ENCODE measurements at places on chromosomes 13 and 19.

- DNase-seq, result no peak
Observed at GRCh38 chr13:102854675-102855074, 8.8 kb downstream of the ERCC5 start.

GRCh38 chr19:49103331-49104085 is 10.7 kb upstream of the LIN7B start:
- DNase-seq, result no peak

DNA sequence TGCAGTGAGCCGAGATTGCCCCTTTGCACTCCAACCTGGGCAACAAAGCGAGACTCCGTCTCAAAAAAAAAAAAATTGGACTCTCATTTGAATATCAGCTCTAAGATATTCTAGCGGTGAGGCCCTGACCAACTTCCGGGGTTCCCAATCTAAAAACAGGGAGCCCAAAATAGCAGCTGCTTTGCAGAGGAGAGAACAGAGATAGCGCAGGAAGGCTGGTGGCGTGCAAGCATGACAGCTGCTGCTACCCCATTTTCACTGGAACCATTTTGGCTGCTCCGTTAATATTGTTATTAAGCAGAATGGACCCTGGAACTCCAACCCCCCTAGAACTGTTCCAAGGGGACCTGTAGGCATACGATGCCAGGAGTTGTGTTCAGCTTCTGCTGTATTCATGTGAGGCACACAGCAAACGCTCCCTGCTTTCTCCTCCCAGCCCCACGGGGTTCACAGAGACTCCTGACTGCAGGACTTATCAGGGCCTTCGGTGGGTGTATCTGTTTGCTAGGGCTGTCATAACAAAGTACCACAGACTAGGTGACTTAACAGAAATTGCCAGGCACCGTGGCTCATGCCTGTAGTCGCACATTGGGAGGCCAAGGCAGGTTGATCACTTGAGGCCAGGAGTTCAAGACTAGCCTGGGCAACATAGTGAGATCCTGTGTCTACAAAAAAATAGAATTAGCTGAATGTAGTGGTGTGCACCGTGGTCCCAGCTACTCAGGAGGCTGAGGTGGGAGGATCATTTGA is 11.5 kb downstream of the STXBP2 start:
- DNase-seq, result peak; percentile 60

- no peak for DNase-seq
Observed at GRCh38 chr13:26834646-26835045, 74.1 kb upstream of the GPR12 start.

DNA sequence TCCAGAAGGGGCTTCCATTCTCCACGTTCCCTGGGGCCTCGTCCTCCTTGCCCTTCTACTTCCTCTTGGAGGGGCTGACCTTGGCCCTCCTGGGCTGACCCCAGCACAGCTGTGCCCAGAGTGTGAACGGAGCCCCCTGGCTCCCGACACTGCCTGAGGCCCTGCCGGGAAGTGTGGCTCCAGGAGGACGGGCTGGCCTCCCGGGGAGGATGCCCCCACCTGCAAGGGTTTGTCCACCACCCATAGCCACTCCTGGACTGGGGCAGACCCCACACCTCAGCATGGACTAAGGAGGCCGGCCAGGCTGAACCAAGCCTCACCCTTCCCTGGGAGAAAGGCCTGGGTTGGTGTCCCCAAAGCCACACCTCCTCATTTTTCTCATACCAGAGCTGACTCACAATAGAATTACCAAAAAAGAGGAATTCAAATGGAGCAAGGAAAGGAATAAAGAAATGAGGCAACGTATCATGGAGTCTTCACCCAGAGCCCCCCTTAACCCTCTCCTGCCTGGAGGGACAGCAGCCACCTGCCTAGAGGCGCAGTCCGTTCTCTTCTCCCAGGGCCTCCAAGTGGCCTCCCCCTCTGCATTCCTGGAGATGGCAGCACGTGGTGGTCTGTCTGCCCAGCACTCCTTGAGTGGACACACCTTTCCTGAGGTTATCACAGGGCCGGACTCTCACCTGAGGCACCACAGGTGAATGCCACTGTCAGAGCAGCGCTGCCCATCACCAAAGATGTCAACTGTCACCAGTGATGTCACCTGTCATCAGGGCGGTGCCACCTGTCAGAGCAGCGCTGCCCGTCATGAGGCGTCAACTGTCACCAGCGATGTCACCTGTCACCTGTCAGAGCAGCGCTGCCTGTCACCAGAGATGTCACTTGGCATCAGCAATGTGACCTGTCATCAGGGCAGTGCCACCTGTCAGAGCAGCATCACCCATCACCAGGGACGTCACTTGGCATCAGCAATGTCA is 3.1 kb upstream of the C13orf46 start:
- no peak for DNase-seq

GRCh38 chr19:35212241-35212640 is 16.3 kb downstream of the FAM187B start:
- DNase-seq, result no peak

- DNase-seq, result peak; percentile 43
Observed at GRCh38 chr19:55197528-55197927, 11.8 kb downstream of the PTPRH start.

DNA sequence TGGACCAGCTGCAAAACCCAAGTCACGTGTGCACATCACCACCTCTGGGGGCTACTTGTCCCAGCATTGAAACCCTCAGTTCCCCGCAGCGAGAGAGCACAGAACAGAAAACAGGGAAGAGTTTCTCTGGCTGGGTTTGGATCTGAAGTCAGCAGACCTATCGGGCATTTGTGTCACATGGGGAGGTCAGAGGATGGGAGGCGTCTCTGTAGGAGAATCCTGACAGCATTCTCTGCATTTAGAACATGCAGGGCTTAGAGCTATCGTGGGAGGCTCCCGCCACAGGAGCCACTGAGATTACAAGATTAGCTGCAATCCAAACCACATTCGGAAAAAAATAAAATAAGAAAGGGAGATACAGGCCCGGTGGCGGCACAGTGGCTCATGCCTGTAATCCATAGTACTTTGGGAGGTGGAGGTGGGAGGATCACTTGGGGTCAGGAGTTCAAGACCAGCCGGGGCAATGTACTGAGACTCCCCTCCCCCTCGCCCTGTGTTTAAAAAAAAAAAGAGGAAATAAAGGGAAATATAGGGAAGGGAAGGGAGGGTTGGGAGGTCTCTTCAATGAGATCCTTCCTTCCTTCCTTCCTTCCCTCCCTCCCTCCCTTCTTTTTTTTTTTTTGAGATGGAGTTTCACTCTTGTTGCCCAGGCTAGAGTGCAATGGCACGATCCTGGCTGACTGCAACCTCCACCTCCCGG is 2.9 kb upstream of the TLE6 start:
- peak; percentile 77 for DNase-seq

- DNase-seq, result peak; percentile 84
Observed at GRCh38 chr13:40895227-40896184, 106.1 kb downstream of the SLC25A15 start.

- DNase-seq, result peak; percentile 15
Observed at GRCh38 chr13:76885203-76886004, 801 bp downstream of the KCTD12 start.

DNA sequence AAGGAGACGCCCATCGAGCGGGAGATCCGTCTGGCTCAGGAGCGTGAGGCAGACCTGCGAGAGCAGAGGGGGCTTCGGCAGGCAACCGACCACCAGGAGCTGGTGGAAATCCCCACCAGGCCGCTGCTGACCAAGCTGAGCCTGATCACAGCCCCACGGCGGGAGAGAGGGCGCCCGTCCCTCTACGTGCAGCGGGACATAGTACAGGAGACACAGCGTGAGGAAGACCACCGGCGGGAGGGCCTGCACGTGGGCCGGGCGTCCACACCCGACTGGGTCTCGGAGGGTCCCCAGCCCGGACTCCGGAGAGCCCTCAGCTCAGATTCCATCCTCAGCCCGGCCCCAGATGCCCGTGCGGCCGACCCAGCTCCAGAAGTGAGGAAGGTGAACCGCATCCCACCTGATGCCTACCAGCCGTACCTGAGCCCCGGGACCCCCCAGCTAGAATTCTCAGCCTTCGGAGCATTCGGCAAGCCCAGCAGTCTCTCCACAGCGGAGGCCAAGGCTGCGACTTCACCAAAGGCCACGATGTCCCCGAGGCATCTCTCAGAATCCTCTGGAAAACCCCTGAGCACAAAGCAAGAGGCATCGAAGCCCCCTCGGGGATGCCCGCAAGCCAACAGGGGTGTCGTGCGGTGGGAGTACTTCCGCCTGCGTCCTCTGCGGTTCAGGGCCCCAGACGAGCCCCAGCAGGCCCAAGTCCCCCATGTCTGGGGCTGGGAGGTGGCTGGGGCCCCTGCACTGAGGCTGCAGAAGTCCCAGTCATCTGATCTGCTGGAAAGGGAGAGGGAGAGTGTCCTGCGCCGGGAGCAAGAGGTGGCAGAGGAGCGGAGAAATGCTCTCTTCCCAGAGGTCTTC is 7.1 kb downstream of the MISP start:
- no peak for DNase-seq

DNA sequence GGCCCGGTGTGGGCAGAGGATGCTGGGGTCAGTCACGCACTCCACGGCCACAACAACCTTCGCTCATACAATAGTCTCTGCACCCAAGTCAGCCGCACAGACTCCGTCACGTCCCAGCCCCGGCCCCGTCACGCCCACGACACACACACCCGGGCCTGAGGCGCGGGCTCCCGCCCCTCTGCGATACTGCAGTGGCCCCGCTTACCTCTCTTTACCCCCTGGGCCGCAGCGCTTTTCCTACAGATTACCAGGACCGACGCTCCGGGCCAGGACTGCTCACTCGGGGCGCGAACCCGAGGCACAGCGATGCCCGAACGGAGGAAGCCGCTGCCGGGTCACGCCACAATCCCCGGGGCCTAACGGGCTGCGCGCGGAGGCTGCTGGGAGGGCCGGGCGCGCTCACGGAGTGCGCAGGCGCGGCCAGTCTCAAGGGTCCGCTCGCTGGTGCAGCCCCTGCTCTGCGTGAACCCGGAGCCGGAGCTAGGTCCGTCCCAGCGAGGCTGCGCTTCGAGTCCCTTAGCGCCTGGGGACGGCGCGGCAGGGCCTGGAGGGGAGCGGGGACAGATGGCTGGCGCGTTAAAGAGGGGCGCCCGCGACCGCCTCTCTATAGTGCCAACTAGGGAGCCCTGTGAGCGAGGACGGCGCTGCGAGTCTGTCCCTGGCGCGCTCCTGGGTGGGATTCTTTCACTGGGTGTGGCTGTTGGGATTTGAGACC is at the start of gene ZFP82:
Gene ZFP82, minus strand, starts transcription at position 358 of the 715 bp plus-strand sequence. CDS start 8,855 bp downstream, outside the sequence.
- peak; percentile 77 for DNase-seq

DNA sequence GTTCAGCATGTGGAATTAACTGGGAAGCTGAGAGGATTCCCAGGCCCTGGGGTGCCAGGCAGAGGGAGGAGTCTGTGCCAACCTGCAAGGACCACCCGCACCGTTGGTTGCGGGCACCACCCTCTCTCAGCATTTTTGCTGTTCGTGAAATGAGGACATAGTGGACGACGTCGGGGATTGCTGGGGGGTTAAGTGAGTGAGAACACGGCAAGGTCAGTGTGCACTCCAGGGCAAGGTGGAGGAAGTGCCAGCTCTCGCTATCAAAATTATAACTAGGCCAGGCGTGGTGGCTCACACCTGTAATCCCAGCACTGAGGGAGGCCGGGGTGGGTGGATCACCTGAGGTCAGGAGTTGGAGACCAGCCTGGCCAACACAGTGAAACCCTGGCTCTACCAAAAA is 2.2 kb downstream of the FXYD3 start:
- no peak for DNase-seq

- no peak for DNase-seq
Observed at GRCh38 chr13:90352763-90353162, 994.7 kb upstream of the MIR17HG start.

DNA sequence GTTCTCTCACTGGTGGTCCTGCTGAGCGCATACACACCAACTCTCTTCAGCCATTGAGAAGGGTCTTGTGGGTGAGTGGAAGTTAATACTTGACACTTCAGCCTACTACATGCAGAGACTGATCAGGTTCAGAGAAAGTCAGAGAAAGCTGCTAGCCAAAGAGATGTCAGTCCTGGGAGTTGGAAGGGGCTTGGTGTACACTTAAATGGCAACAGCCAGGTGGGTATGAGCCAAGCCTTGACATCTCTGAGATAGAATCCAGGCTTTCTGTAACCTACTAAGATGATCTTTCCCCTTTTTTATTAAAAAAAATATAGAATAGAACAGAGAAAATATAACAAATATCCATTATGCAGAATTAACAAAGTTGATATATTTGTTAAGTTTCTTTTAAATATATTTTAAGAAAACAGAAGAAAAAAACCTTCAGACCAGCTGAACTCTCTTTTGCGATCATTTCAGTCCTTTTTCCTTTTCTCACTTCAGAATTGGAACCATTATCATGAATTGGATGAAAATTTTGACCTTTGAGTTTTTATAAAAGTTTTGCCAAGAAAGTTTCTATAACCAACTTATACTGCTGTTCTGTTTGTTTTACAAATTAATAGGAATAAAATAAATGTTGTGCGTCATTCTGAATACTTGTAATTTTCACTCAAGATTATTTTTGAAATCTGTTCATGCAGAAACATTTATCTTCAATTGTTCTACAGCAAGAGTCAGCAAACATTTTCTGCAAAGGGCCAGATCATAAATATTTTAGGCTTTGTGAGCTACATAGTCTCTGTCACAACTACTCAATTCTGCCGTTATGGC is 153.0 kb downstream of the RFC3 start:
- DNase-seq, result no peak

- no peak for DNase-seq
Observed at GRCh38 chr13:114087430-114087829, 45.0 kb downstream of the RASA3 start.

DNA sequence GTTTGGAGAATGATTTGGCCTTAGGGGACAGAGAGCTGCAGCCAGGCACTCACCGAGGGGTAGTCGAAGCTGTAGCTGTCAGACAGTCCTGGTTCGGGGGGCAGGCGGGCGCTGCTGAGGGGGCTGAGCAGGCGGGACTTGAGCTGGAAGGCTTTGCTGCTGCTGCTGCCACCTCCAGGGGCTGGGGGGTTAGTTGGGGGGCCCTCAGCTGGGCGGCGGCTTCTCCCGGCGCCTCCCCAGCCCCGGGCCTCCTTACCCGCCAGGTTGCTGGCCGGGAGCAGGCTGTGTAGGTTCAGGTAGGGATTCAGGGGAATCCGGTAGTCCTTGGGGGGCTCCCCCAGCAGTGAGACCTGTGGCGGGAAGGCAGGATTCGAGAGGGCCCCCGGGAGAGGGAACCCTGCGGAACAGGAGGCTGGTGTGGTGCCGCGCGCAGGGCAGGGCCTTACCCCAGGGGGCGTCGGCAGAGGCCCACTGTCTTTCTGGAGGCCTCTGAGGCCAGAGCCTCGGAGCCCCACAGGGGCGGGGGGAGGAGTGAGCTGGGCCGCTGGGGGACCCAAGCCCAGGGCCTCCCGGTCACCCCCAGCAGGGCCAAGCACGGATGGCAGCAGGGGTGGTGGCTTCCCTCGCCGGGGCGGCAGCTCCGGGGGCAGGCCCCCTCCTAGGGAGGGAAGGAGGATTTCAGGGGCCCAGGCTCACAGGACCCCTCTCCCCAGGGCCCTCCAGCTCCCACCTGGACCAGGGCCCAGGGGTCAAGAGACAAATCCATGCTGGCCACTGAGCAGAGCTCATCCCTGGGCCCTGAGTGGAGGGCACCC is 5.0 kb upstream of the FDX2 start:
- no peak for DNase-seq

DNA sequence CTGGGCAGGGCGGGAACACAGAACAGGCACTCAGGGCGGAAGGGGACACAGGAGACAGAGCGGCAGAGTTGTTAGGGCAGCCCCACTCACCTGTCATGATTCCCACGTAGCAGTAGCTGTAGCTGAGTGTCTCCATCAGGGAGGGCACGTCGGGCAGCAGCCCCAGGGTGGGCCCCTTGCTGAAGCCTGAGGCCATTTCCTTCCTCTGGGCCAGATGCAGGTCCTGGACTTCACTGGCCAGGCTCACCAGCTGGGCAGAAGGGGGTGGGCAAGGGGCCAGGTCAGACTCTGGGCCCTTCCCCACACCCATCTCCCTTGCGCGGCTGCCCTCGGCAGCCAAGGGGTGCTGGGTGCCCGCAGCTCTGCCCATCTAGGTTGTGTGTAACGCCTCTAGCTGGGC is 5.9 kb downstream of the MBOAT7 start:
- no peak for DNase-seq

- no peak for DNase-seq
Observed at GRCh38 chr19:39196860-39197562, at the start of gene NCCRP1. Gene NCCRP1 (plus strand): TSS chr19:39196964. CDS start chr19:39196983, 19 bp downstream.
